ENCODE measurements at places on chromosomes 11 and 22. TPM values are rescaled to one million over a fixed set of nuclear protein-coding genes. Genes with fewer than 3 reads are reported as not detected.

GRCh38 chr22:37419370-37419968 is 7.8 kb downstream of the ELFN2 start:
- DNase-seq: no peak

DNA sequence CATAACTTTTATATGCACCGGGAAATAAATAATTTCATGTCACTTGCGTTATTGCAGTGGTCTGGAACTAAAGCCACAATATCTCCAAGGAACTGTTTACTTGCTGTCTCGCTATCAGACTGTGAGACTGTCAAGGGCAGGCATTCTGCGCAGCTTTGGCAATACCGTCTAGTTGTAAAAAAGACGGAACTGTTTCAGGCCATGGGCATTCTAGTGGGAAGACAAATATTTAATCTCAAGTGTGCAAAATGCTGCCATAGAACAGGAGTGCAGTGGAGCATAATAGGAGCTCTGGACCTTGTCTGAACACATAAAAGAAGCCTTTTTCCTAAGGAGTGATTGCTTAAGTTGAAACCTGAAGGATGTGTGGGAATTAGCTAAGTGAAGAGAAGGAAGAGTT is 53.8 kb downstream of the PACS1 start:
- DNase-seq: no peak

- DNase-seq: peak; percentile 47
Measured at GRCh38 chr11:66889960-66890359, 33.1 kb downstream of the LRFN4 start.

DNA sequence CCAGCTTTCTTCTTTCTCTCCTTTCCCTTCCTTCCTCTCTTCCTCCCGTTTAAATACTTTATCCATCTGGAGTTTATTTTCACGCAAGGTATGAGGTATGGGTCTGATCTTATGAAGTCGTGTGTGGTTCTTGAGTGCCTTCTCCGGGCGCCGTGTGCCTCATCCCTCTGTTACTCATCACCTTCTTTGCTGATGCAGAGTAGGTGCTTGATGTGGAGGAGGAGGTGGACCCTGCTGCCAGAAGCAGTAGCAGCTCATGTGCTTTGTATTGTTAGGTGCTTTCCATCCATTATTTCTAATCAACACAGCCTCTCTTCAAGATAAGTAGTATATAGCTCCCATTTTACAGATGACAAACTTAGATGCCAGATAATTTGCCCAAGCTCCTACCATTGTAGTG is 47.0 kb downstream of the TNRC6B start:
- no peak for DNase-seq

DNA sequence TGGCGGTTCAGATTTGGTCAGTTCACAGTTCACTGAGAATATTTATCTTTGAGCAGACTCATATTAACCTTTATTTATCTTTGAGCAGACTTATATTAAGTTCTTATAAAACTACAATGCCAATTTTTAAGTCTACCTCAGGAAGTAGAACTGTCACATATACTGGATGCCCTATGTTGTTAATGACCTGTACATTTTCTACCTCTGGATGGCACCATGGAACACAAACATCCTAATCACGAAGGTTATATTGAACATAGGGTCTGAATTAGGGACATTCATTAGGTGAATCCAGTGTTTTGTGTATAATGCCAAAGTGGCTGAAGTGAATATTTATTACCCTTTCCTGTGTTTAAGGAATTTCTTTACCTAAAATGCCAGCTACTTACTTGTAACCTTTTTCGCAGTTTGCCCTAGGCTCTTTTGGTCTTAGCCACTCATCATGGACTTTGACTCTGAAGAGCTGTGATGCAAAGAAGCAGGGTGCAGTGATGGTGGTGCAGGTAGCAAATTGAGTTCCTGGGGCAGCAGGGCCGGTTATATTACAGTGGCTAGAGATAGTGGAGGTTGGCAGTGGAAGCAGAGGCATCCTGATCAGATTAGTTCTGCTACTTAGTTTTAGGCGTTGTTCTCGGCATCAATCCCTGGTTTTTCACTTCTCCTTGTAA is 71.8 kb downstream of the STIM1 start:
- no peak for DNase-seq

DNA sequence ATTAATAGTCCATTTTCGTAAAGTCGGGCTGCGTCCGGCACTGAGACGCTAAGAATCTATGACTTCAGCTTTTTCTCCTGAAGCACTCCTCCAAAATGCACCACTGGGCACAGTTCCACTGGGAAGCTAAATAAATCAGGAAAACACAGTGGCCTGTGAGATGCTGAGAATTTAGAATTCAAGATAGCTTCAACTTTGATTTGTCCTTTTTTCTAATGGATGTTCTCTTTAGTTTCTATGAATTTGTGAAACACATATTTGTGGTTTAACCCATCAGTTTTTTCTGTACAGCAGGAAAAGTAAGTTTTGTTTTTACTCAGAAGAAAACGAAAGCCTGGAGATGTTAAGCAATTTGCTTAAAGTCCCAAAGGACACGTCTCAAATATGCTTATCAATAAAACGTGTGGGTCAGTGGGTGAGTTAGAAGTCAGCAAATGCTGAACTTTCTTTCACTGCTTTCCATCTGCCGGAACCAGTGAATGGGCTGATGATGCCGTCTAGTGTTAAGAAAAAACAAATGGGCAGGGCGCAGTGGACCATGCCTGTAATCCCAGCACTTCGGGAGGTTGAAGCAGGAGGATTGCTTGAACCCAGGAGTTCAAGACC is 40.7 kb upstream of the CLMP start:
- no peak for DNase-seq

DNA sequence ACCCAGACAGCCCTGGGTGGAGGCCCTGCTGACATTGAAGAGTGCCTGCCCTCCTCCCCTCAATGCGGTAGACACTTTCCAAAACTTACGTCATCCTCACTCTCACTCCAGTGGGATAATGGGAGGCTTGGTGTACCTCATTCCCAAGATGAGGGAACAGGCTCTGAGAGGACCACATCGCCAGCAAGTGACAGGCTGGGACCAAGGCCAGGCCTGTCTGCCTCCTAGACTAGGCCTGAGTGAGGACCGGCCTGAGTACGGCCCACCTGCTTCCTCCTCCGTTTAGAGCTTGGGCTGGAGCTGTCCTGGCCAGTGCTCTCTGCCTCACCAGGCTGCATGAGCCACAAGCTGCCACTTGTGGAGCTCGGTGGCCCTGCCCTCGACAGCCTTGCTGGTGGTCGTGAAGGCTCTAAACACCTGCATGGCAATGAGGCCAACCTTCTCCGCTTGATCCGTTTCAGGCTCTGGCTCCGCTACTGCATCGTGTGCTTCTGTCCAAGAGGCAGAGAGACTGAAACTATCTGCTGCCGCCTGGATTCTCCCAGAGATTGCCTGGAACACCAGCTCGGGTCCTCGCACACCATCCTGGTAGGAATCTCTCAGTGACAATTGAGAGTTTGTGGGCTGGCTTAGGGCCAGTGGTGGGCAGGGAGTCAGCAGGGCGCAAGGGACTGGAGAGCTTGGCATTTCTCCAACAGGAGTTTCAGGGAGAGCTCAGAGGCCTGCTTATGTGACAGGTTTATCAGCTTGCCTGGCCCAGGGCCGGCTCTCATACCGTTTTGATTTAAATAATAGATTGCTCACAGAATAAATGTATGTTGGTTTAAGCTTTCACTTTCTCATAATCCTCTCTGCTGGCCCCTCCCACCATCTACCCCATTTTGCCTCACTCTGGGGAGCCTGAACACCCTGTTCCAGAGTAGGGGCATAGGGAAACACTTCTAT is 9.4 kb downstream of the LRRC75B start:
- peak; percentile 22 for DNase-seq

Gene UPB1
- not detected for total RNA-seq

All from H7 (cell line).